Renal cortex interstitium (tissue), 15 donors: ENCODE measurements at places on chromosomes 11 and 22.

DNA sequence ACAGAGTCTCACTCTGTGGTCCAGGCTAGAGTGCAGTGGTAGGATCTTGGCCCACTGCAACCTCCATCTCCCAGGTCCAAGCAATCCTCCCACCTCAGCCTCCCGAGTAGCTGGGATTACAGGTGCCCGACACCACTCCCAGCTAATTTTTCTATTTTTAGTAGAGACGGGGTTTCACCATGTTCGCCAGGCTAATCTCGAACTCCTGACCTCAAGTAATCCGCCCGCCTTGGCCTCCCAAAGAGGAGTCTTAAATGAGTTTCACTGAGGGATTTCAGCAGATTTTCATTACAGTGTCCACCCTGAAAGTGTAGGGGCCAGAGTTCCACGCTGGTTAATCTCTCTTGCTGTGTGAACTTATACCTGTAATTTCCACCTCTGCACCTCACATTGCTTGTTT is 412 bp upstream of the RPS3 start:
- no peak for DNase-seq

GRCh38 chr11:77446911-77447629 is 26.8 kb downstream of the PAK1 start:
- DNase-seq, result no peak

DNA sequence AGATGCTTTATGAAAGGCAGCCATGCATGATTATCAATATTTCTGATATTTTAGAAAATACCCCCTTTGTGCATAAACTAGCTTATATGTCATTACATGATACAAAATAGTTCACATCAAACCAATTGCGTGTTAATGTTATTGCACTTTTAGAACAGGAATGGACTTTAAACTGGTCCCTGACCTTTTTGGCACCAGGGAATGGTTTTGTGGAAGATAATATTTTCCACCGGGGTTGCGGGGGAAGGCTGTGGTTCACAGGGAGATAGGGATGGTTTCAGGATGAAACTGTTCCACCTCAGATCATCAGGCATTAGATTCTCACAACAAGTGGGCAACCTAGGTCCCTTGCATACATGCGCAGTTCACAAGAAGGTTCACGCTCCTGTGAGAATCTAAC is 16.5 kb upstream of the LGR4 start:
- no peak for DNase-seq

DNA sequence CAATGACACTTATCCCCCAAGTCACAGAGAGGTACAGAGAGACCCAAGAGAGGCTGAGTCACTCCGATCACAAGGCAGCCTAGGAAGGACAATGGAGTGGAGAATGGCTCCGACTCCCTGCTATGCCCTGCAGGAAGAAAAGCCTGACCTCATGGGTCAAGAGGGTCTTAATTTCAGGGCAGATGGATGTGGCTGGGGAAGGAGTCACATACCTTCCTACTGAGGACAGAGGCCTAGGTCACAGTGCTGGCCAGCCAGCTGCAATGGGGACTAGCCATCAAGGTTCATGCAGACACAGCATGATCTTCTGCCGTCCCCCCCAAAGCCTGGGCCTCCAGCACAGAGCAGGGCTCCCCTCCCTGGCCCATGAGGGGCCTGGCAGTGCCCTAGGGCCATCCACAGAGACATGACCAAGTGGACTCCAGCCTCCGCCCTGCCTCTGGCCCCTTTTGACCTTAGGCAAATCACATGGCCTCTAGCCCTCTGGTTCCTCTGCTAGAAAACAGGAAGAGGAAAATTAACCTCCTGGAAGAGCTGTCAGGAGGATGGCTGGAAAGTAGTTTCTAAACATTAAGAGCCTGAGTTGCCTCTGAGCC is 1.8 kb downstream of the ARRB1 start:
- no peak for DNase-seq
